ENCODE measurements at places on chromosomes 2 and 18.

- DNase-seq, result no peak
These were observed 73.0 kb downstream of the RRM2 start for GRCh38 chr2:10195278-10196109.

DNA sequence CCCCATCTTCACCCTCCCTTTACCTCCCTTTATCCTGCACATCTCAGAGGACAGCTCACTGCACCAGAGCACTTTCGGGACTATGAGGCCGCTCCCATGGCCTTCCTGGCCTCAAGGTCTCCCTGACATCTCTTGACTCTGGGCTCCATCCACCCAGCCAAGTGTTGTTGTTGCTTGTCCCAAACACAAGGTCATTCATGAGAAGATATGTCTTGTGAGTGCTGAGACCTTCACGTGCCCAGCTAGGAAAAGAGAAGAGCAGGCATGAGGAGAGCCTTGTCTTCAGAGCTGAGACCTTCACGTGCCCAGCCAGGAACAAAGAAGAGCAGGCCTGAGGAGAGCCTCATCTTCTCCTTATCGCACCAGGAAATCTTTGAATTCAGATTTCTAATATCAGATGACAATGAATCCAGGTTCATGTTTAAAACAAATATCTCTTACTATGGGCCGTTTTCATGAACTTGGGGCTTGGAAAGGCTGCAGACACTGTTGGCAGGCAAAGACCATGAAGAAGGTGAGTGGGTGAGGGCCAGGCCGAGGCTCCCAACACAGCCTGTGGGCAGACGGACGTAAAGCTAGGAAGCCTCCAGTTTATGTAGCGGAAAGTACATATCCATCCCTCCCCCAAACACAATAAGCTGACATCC, 256.1 kb downstream of the NDUFA10 start:
- DNase-seq, result no peak

DNA sequence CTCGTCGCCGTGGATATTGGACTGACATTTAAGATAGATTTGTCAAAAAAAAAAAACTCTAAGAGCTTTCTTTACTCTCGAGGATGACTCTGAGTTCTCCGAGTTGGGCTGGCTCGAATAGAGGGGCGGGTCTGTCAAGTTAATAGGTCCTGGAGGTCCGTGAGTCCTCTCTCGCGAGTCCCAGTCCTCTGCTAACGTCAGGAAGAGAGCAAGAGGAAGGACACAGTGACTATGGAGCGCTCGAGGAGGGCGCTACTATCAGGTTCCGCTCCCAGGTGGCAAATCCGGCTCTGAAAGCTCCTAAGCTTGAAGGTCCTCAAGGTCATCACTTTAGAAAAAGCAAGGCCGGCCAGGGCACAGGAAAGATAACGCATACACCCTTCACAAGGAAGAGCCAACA, 404 bp upstream of the AKAIN1 start:
- DNase-seq, result no peak

GRCh38 chr18:48923746-48924629, 26.8 kb downstream of the SMAD7 start:
- no peak for DNase-seq

DNA sequence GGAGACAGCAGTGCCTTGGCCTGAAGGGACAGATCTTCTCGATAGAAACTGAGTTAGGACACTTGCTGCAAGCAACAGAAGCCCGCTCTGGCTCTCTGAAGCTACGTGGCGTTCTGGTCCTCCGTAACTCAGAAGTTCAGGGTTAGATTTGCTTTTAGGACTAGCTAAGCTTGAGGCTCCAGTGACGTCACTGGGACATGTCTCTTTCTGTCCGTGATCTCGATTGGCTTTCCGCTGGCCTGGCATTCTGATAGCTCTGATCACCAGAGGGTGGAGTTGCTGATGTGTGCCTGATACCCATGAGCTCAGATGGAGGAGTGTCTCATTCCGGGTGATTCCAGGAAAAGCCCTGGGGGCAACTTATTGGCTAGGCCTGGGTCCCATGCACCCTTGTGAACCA, 75.0 kb downstream of the GLI2 start:
- DNase-seq, result no peak

- DNase-seq, result no peak
These were observed 557.7 kb upstream of the CHAC2 start for GRCh38 chr2:53209679-53210458.

DNA sequence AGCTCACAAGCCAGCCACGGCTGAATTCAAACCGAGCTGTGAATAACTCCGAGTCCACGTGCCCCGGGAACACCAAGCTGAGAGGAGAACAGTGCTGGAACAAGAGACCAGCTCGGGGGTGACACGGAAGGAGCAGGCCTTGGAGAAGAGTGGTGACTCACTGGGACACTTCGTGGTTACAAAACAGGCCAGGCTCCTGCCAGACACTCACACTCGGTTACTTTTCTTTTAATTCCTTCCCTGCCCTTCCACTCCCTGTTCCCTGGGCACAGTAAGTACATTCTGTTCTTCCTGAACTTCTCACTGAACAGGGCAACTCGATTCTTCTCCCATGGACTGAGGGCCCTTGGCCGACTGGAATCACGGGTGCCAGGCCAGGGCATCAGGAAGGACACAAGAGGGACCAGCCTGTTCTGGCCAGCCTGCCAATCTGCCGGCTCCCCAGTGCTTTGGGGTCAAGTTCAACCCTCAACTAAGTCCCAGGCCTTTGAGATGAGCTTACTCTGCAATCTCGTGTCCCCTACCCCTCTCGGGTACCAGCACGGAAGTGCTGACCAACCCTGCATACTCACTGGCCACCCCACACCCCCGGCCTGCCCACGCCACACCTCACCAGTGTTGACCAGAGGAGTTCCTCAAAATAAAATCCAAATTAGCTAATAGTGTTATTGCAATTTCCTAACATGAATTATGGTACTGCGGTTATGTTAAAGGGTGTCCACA, 87.5 kb downstream of the TFCP2L1 start:
- no peak for DNase-seq

DNA sequence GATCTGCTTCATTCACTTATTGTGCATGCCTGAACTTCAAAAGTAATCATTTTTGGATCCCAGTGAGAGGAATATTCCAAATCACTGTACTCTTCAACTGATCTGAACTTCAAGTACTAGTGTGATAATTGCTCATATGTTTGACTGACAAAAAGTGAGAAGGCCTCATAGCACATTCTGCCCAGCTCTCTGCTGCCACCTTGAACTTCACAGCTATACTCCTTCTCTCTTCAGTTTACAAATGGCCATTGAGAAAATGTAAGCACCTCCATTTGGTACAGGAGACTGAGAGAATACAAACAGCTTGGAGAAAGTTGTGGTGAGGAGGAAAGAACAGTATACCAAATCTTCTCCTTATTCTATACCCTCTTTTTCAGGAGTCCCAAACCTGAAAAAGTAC, 946.0 kb upstream of the CHAC2 start:
- DNase-seq, result no peak

DNA sequence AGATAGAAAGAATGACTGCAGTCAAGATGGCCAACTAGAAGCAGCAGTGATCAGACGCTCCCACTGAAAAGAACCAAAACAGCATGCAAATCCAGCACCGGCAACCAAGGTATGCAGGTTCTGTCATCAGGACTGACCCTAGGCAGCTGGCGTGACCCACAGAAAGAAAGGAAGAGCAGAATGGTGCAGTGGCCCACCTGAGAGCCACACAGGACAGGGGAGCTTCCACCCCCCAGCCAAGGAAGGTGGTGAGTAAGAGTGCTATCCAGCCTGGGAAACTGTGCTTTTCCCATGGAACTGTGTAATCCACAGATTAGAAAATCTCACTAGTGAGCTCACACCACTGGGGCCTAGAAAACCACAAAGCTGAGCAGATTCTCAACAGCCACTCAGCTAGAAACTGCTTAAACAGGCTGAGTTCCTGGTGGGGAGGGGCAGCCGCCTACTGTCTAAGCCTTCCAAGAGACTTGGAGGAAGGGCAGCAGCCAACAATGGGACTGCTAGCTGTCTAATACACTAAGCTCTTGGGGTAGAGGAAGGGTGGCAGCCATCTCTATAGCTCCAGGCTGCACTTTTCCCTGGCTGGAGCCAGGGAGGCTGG, 127.9 kb downstream of the EVA1A start:
- no peak for DNase-seq

DNA sequence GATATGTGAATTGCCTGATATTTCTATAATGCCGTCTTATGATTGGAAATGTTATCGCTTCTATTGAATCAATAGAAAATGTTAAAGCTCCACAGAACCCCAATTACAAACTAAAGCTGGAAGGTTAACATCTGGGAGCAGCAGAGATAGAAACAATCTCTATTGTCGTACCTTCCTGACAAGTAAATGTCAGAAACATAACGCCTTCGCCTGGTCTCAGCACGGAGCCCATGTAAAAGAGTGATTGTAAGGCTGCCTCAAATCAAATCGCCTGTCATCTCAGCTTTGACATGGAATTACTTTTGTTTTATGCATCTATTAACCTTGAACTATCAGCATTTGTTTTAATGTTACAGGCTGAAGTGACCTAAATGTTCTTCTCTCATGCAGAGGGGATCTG, 885.9 kb upstream of the PIK3C3 start:
- no peak for DNase-seq

DNA sequence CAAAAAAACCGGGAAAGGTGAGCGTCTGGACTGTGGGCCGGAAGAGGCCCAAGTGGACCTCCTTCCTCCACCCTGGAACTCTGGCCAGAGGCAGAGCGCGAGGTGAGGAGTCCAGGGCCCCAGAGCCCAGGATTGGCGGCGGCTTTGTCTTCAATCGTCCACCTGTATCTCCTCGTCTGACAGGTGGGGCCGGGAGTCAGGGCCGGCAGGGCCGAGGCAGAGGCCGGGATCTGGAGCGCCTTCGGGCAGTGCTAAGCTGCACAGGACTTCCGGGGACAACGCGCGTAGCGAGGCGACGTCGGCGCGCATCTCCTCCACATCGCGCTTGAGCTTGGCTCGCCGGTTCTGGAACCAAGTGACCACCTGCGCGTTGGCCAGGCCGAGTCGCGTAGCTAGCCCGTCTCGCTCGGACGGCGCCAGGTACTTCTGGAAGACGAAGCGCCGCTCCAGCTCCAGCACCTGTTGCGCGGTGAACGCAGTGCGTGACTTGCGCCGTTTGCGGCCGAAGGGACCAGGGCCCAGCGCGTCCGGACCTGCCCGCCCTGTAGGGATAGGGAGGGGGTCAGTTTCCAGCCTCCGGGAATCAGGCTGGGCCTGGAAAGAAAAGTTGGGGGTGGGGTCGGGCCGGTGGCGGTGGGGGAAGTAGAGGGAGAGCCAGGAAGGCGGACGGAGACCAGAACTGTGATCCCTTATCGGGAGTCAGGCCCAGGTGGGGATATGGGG, 1.5 kb downstream of the LBX2 start:
- no peak for DNase-seq

GRCh38 chr18:35253655-35254287, 12.9 kb downstream of the ZNF397 start:
- no peak for DNase-seq

DNA sequence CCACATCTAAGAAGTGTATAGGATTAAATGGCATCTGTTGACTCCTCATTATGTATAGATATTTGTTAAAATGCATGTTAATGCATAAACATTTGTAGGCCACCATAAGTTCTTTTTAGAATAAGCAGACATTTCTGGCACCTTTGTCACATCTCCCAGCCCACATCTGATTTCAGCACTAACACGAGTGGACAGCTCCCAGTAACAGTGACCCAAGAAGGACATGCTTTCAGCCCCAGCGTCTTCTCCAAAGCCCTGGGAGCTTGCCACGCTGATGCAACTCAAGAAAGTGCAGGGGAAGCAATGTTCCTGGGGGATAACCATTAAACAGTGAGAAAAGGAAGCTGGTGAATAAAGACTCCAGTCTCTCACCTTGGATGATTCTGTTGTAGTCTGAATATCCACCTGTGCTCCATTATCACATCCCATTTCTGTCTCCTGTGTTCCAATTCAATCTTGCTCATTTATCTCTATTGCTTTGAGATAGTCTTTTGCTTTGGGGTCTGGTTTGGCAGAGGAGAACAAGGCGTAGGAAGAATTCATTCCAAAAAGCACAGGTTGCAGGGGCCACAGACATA, 182.6 kb upstream of the THSD7B start:
- DNase-seq, result no peak

GRCh38 chr18:31105733-31106132, 3.5 kb upstream of the DSC2 start:
- DNase-seq, result no peak

DNA sequence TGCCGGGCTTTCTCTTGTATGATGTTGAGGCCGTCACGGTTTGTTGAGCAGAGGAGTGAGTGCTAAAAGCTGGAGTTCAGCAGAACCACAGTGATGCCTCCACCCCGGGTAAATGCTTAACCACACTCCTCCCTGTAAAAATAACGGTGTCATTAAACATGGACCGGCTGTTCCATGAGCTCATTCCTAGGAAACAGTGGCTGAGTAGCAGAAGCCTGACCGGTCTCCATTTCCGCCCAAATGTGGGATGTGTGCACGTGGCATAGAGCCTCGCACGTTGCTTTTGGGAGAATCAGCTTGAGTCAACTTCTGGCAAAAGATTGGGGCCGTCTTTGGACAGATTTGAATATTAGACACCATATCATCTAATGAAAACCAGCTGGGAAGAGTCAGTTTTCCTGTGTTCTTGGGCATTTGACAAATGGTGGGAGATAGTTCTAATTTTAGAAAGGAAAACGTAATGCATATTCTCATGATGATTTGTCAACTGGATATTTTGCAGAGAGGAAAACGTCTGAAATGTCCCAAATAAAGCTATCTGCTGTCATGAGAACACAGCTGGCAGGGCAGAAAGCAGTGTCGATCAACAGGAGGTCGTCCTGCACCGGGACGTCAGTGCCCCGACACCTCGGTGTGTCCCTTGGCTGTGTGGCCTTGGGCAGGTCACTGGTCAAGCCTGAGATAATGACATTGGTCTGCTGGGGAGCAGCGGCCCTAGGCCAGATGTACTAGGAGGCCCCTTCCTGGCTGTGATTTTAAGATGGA, 42.4 kb downstream of the LRRFIP1 start:
- DNase-seq, result no peak

DNA sequence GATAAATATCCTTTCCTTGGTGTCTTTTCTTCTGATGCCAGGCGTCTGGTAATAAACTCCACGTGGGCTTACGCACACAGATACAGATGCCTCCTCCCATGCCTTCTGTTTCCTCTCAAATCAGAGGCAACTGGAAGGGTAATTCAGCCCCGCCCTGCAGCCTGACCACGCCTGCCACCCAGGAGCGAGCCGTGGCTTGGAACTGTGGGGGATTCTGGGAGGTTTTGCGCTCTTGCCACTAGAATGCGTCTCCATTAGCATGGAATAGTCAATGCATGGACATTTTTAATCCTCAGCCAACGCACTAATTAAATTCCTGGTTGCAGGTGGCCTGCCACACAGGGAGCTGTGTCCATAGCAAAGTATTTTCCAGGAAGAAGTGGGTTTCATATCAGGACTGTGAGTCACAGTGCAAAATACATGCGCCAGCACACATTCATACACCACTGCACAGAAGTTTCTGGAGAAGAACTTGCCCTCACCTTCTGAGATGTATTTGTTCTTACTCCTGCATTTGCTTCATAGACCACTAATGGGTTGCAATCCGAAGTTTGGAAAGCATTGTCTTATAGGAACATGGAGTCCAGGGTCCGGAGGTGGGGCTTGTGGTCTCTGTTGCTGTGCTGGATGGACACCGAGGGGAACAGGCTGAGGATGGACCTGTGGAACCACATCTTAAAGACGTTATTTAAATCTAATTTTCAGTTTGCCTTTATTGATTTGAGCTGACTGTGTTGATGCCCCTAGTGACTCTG, 151.4 kb downstream of the LDLRAD4 start:
- no peak for DNase-seq

Measured in T-helper 22 cell (primary cell).